ENCODE measurements at places on chromosomes 2 and 18. TPM values are rescaled to one million over a fixed set of nuclear protein-coding genes. Genes with fewer than 3 reads are reported as not detected.

Gene GPR35
- 7.8 TPM for total RNA-seq

Gene COL4A4
- 1.4 TPM for total RNA-seq

DNA sequence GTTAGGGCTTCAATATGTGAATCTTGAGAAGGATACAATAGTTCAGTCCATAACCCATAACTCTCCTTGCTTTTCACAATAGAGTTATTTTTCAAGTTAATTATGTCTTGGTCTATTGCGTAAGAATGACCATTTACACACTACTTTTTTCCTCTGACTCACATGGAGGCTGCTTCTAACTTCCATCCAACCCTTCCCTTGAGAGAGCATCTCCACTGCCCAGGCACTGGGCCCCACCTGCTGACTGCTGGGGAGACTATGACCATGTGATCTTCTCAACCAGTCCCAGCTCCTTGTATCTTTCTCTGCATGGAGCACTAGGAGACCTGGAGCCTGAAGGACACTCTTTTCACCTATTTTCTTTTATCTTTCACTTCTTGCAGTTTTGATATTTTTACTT is 251.5 kb downstream of the GPD2 start:
- no peaks in the 10 kb centered on the region for H3K4me1 ChIP-seq
- no peaks in the 10 kb centered on the region for H3K36me3 ChIP-seq

Gene SPP2
- total RNA-seq = not detected

DNA sequence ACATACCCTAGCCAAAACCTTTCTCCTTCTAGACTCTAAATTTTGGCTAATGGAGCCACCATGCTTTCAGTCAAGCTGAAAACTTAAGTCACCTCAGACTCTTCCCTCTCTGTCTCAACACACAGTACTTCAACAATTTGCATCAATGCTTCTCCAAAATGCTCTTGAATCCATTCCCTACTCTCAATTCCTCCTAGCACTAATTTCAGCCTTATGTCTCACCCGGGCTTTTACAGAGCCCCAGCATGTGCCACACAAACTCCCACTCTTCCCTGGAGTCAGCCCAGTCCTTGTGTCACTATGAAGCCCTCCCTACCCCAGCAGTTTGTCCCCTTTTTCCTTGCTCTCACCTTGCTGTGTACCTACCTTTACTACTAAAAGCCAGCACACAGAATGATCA is 38.7 kb downstream of the AAK1 start:
- DNase-seq = no peak
- no peaks in the 10 kb centered on the region for H3K4me1 ChIP-seq
- no peaks in the 10 kb centered on the region for H3K36me3 ChIP-seq
- no peaks in the 10 kb centered on the region for H3K27me3 ChIP-seq
- no peak overlapping the region for H3K4me3 ChIP-seq

DNA sequence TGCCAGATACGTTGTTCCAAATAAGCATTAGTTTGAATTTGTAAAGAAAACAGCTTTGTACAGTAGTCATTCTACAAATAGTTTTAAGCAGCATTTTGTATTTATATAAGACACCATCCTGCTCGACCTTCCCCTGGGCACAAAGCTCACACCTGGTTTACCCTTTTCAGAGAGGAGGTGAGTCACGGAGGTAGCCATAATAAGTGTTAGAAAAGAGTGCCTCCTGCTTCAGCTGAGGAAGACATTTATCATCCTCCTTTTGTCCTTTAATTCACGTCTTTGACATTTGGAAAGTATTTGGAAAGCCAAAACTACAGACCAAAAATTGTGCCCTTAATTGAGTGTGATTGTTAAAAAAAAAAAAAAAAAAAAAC is 6.8 kb downstream of the RAB12 start:
- H3K27ac ChIP-seq = peak overlapping the region; percentile 73
- H3K4me1 ChIP-seq = peaks cover 67% of the 10 kb centered on the region
- DNase-seq = no peak

Gene LRP1B
- total RNA-seq = 5.1 TPM

Gene RNF152
- total RNA-seq = 24.6 TPM

DNA sequence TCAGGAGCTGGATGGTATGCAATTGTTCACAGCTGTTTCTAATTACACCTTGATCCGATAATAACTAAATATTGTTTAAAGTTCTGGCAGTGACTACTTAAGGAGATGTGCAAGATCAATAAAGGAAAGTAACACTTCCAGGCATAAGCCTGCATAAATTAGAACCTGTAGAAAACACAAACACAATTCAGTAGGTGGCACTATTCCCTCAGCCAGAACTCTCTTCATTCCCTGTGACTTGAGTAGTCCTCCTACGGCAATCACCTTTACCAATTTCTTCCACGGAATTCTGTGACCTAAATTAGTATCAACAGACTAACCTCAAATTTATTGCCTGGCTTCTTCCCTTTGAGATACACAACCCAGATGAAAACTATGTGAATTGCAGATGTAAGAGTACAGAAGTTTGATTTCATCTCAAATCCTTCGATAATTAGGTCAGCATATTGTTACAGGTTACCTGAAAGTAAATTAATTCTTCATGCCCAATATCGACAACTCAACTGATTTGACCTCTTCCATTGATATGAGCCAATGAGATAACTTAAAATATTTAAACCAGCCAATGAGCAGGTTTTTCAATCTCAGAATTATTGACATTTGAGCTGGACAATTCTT is 137.8 kb downstream of the PID1 start:
- H3K36me3 ChIP-seq = no peaks in the 10 kb centered on the region
- no peaks in the 10 kb centered on the region for H3K27me3 ChIP-seq
- no peaks in the 10 kb centered on the region for H3K4me1 ChIP-seq
- H3K27ac ChIP-seq = no peak overlapping the region
- H3K4me3 ChIP-seq = no peak overlapping the region
- DNase-seq = no peak

Gene CMPK2
- total RNA-seq = 11.1 TPM

- H3K27me3 ChIP-seq = no peaks in the 10 kb centered on the region
- peak overlapping the region; percentile 87 for H3K27ac ChIP-seq
- H3K4me1 ChIP-seq = peaks cover 37% of the 10 kb centered on the region
These were observed 175.7 kb downstream of the ASB1 start for GRCh38 chr2:238602223-238602960.

DNA sequence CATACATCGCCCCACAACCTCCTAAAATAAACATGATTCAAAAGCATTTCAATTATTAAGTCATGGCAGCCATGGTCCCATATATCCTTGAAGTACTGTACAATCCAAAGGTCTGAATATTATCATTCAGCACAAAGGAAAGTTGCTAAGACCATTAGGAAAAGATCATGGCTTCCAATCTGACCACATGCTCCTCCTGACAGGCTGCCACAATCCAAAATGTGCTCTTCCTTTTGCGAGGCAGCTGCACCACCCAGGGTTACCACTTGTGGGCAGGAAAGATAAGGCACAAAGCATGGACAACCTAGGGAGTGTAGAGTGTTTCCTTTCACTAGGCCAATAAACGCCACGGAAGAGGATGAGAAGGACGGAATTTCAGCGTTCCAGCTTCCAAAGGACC is 5.4 kb downstream of the BOLA3 start:
- no peak for DNase-seq
- H3K27me3 ChIP-seq = no peaks in the 10 kb centered on the region
- H3K4me1 ChIP-seq = peaks cover 16% of the 10 kb centered on the region
- no peaks in the 10 kb centered on the region for H3K36me3 ChIP-seq
- no peak overlapping the region for H3K4me3 ChIP-seq

Gene AQP4
- total RNA-seq = 0.49 TPM

Gene TNFRSF11A
- total RNA-seq = 2.1 TPM

DNA sequence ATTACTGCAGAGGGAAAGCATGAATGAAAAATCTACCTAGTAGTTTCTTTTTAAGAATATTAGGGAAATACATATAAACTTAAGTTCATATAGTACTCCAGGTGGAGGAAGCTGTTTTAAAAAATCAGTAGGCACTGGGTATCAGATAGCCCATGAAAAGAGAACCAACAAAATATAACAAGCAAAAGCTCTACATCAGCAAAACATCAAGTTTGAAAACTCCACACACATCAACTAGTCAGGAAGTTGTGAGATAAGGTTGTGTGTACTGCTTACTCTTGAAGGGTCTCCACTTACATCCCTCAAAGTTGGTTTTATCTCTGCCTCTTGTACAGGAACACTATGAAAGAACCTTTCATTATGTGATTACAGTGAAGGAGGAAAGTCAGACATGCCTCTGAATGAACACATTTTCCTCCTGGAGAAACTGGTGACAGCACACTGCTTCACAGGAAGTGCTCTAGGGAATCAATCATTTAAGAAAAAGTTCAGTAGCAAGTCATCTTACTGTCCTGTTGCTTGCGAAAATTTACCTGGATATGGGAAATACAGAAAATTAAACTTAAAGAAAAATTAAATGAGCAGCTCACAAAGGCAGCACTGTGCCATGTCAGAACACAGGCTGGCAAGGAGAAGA is 57.7 kb downstream of the THADA start:
- peak overlapping the region; percentile 42 for H3K27ac ChIP-seq
- peaks cover 41% of the 10 kb centered on the region for H3K4me1 ChIP-seq
- no peak overlapping the region for H3K4me3 ChIP-seq
- no peaks in the 10 kb centered on the region for H3K27me3 ChIP-seq
- no peaks in the 10 kb centered on the region for H3K36me3 ChIP-seq
- no peak for DNase-seq

All from sigmoid colon (tissue), 7 donors.